Heart left ventricle (tissue), 16 donors: ENCODE measurements at places on chromosomes 4 and X. TPM values are rescaled to one million over a fixed set of nuclear protein-coding genes. Genes with fewer than 3 reads are reported as not detected.
A peak's percentile ranks its signal among the peaks of the same experiment; 100 is the strongest.

The PPEF2 gene
- total RNA-seq: not detected

The HSFX1 gene
- total RNA-seq: 3.1 TPM

DNA sequence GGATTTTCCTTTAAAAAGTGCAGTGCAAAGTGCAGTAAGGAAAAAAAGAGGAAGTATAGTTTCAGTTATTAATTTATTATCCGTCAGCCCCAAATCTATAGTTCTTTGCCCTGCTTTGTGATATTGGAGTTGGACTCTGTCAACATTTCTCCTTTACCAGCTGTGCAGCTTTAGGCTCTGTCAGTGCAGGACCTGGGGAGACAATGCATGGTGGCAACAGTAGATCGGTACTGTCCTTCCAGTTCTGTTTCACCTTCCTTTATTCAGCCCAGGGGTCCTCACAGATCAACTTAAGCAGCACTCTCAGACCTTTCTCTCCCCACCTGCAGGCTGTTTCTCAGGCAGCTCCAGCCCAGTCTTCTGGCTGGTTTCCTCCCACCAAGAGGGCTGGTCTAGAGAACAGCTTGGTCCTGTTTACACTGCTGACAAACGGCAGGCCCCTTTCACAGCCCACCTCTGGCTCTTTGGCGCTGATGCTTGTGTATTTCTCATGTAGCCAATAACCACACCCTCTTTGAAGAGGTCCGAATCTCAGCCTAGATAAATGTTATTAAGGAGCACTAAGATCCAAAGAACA, 71.6 kb downstream of the MCUB start:
- peak; percentile 28 for DNase-seq

The TKTL2 gene
- total RNA-seq: not detected

DNA sequence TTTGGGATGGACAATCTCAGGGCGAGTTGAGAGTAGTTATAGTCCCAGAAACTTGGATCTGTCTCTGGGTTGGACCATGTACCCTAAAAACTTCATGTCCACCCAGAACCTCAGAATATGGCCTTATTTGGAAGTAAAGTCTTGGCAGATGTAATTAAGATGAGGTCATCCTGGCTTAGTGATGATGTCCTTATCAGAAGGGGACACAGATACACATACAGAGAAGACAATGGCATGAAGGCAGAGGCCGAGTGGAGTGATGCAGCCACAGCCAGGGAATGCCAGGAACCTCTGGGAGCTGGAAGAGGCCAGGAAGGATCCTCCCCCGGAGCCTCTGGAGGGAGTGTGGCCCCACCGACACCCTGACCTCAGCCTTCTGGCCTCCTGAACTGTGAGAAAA, 61.2 kb upstream of the STX18 start:
- no peak for DNase-seq

The ADAM29 gene
- total RNA-seq: not detected

GRCh38 chr4:57554556-57555092, 444.4 kb upstream of the IGFBP7 start:
- DNase-seq: no peak

The GLOD5 gene
- not detected for total RNA-seq

DNA sequence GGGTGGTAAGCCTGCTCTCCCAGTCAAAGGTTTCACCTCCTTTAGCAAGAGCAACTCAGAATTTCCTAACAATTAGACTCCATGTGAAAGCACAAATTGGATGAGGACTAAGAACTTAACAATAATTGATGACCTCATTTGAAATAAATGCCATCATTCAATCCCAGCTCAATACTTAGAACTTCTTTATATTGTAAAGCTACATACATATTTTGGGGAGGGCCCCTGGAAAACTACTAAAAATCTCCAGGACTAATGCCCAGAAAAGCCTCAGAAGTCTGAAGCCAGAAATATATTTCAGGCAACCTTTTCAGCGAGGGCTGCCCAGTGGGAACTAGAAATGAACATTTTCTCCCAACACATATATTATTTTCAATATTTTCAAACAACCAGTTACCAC, 38.1 kb downstream of the AMOT start:
- no peak for DNase-seq

DNA sequence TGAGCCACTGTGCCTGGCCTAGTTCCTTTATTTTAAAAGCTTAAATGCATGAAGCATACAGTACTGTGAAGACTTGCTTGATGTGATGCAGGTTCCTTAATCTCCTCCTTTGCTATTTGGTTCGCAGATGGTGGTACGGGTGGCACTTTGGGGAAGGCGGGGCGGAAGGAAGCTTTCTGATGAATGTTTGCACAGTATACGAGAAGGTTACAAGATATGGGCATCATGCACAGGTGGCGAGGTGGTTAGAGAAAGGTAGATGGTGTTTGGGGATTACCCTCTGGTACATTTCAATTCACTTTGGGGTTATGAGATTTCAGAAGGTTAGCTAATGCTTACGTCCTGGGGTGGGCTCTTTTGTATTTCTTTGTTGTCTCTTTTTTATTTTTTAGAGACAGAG, 17.2 kb downstream of the RHOH start:
- no peak for DNase-seq

The ARMCX1 gene
- total RNA-seq: 44.7 TPM

- DNase-seq: no peak
Observed at GRCh38 chr4:142556570-142557238, 289.4 kb downstream of the INPP4B start.

GRCh38 chr4:143341186-143341755, 4.6 kb downstream of the GAB1 start:
- peak; percentile 36 for DNase-seq

- no peak for DNase-seq
Observed at GRCh38 chr4:17528551-17529165, 13.7 kb downstream of the CLRN2 start.

The MSANTD1 gene
- not detected for total RNA-seq

GRCh38 chrX:41858161-41858775, 65.1 kb downstream of the CASK start:
- no peak for DNase-seq

The IL2RG gene
- total RNA-seq: 0.44 TPM

The DCUN1D4 gene
- total RNA-seq: 41.8 TPM

GRCh38 chrX:138128027-138128671, 562.2 kb downstream of the ZIC3 start:
- no peak for DNase-seq

- no peak for DNase-seq
Observed at GRCh38 chr4:44671636-44672035, 6.6 kb upstream of the GUF1 start.

GRCh38 chr4:38860788-38861424, 4.3 kb upstream of the TLR6 start:
- no peak for DNase-seq

DNA sequence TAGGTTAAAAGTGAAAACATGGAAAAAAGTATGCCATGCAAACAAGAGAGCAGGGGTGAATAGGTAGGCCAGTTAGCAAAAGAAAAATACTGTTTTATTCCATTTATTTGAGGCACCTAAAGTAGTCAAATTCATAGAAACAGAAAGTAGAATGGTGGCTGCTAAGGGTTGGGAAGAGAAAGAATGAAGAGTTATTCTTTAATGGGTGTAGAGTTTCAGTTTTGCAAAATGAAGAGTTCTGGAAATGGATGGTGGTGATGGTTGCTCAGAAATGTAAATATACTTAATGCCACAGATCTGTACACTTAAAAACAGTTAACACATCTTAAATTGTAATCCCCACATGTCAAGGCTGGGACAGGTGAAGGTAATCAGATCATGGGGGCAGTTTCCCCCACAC, 29.7 kb downstream of the PARM1 start:
- DNase-seq: no peak

DNA sequence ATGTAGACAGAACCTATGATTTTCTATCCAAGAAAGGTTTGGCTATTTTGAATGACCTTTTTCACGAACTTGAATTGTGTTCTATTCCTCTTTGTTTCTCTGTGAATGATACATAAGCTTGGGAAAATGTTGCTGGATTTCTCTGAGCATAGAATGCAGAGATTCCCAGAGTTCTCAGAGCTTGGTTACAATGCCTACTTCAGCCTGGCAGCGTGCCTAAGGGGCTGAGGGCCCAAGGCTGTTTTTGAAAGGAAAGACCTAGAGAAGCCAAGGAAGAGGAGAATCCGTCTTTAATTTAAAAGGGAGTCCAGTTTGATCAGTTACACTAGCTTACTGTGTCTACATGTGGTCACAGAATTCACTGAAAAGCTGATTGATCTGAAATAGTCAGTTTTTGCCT, 55.3 kb upstream of the CXorf51B start:
- no peak for DNase-seq

DNA sequence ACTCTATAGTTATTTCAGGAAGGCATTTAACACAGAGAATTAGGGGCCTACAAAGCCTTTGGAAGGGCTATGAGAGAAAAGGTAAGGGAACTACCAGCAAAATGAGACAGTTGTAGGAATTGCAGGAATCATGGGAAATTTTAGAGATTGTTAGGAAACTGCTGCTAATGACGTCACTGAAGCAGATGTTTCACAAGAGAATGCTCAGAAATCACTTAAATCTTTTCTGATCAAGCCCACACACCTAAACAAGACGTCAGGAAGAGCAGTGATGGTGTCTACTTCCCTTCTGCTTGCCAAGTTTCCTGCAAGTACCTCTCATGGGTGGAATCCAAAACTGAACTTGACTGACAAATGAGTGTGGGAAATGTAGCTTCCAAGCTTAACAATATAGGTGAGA, 5.1 kb downstream of the OR13H1 start:
- no peak for DNase-seq

GRCh38 chr4:168514249-168514852, 17.5 kb downstream of the PALLD start:
- DNase-seq: no peak

- DNase-seq: no peak
Observed at GRCh38 chr4:98958065-98958464, 29.1 kb upstream of the EIF4E start.

DNA sequence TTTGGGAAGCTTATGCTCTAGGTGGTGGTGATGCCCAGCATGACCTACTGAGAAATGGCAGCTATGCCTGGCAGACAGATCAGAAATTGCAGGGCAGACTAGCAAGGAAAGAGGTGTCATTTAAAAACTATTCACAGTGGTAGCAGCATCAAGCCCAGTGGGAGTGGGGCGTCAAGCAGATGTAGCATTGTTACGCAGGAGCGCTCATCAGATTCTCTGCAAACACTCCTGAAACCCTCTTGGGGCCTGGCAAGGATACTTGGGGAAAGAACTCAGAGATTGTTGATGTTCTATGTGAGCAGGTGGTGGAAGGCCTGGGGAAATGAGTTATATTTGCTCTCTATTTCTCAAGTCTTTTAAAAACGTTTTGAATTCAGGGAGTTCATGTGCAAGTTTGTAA, 437.6 kb downstream of the RAPGEF2 start:
- no peak for DNase-seq

The NLGN3 gene
- 0.49 TPM for total RNA-seq

- no peak for DNase-seq
Observed at GRCh38 chr4:119898211-119898610, 168.4 kb downstream of the MAD2L1 start.

DNA sequence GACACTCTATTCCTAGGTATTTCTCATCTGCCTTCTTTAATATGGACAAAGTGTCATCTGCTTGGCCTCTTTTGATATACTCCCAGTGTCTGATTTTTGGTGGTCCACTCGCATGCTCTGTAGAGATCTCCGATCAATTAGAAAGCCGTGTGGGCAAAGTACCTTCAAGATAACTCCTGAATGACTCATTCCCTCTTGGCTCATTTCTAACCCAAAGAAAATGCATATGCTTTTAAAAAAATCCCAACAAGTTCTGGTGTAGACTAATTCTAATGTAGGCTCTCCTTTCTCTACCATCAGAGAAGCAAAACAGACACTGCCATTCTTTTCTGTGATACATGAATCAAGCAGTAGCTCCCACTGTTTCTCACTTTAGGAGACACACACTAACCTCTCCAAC, 714.9 kb upstream of the ADGRL3 start:
- no peak for DNase-seq

DNA sequence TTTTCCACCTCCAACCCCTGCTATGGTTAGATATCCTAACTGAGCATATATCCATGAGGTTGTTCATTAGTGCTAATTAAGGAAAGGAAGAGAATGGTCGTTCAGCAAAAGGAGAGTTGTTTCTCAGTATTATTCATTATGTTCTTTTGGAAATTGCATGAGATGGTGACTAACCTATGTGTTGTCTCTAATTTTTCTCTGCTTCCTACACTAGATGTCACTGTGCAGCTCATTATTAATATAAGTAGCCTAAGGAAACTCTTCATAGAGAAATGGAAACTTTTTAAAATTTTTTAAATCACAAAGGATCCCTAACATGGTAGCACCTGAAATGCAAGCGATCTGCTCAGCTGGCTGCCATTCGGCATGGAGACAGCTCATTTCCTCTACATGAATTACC, 67.7 kb upstream of the FAM9A start:
- DNase-seq: no peak

- DNase-seq: no peak
Observed at GRCh38 chrX:95117556-95117955, 1443.5 kb downstream of the FAM133A start.
